Fibroblast of lung (primary cell): ENCODE measurements at places on chromosomes 16 and 17. TPM values are rescaled to one million over a fixed set of nuclear protein-coding genes. Genes with fewer than 3 reads are reported as not detected.
A peak's percentile ranks its signal among the peaks of the same experiment; 100 is the strongest.

GRCh38 chr17:21280081-21280518, 4.4 kb upstream of the MAP2K3 start:
- peak; percentile 74 for DNase-seq

DNA sequence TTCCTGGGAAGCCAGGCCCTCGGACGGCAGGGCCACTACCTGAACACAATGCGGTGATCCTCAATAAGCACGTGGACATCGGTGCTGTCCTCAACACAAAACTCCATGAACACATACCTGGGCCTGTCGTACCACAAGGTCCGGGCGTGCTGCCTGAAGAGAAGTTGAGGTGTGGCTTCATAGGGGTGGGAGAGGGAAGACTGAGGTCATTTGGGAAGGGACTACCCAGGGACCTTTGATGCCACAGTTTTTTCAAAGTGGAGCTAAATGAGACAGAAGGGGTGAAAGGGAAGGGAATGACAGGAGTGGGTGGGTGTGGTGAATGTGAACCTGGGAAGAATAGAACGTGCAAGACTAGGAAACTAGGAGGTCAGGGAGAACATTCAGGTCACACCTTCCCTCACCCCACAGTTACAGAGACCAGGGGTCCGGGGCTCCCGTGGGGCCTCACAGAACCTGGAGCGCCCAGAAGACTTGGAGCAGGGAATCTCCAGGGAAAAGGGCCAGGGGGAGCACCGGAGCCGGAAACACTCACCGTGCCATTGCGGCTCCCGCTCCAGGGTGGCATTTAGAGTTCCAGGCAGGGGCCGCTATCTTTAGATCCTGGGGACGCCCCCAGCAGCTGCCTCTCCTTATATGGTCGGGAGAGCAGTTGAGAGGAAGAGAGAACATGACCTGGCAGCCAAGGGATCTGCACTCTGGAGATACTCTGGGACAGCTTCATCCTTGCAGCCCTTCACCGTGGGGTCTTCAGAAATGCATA, at the start of gene PTGES3L:
TSS of gene PTGES3L (minus strand) at position 570 of the 763 bp plus-strand sequence. CDS start at position 543, 27 bp downstream.
- peak; percentile 26 for DNase-seq

DNA sequence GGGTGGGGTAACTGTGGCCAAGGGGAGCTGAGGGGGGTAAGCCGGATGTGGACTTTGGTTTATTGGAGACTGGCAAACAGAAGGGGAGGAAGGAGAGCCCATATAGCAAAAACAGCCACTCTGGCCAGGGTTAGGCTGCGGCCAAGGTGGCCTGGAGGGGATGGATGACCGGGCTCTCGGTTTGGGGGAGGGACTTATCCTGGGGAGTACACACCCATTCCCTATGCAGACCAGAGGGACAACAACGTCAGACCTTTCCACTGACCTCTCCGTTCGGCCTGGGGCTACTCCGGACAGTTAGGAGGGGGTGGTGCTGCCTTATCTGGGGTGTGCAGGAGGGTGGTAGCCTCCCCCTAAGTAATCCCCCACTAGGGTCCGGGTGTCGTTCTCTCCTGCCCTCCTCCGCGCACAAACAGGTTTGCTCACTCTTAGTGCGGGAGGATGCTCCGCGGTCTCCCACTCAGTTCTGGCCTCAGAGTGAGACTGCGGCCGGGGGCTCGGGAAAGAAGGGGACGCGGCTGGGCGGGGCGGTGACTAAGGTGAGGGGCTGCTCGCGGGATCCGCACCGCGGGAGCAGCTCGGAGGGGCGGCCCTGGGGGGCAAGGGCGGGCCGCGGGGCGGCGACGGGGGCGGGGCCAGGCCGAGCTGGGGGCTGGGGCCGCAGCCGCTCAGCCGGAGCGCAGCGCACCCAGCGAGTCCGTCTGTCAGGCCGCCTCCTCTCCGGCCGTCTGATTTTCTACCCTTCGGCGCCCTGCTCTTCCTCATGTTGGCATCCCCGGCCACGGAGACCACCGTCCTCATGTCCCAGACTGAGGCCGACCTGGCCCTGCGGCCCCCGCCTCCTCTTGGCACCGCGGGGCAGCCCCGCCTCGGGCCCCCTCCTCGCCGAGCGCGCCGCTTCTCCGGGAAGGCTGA, at the start of gene WNK4:
TSS of gene WNK4 (plus strand) at position 675 of the 915 bp plus-strand sequence. CDS start at position 764, 89 bp downstream.
- DNase-seq = peak; percentile 49

The TBX6 gene
- 0.26 and 0.33 TPM in 2 replicates for total RNA-seq

The PYDC1 gene
- total RNA-seq = not detected in 2 replicates

The KRTAP4-7 gene
- total RNA-seq = not detected in 2 replicates
